H7 (cell line): ENCODE measurements at places on chromosomes 2 and 18.

- DNase-seq, result no peak
Observed at GRCh38 chr2:9156483-9156882, 50.1 kb upstream of the ASAP2 start.

- no peak for DNase-seq
Observed at GRCh38 chr2:238915596-238915995, 67.7 kb downstream of the TWIST2 start.

- no peak for DNase-seq
Observed at GRCh38 chr18:75824661-75825060, 397.2 kb upstream of the SMIM21 start.

- DNase-seq, result no peak
Observed at GRCh38 chr2:47310801-47311560, 92.0 kb upstream of the MSH2 start.

GRCh38 chr2:237092920-237093781, 7.5 kb downstream of the COPS8 start:
- peak; percentile 14 for DNase-seq

DNA sequence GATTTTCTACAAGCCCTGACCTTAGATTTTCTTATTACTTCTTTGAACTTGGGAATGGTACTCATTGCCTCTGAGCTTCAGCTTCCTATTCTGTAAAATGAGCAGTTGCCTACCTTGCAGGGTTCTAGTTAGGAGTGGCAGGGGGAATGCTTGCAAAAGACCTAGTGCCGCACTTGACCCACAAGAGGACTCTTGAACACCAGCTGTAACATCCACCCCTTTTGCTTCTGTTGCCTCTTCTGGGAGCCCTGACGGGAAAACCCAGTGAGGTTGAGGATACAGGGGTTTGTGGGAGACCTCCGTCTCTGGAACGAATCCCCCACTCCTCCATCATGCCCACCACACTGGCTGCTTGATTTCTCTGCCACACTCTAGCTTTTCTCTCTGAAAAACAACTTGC, 27.1 kb upstream of the LBH start:
- no peak for DNase-seq

DNA sequence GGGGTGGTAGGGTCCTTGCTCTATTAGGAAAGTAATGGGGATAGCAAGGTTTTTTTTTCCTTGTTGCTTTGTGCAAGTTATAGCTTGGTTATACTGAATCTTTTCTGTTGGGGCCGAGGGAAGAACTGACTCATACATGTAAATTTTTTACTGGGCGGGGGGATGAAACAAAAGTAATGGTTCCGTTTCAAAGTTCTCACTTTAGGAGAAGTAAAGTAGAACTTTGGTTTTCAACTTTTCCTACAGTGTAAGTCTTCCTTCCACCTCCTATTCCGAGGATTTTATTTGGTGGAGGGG, 1.1 kb downstream of the AFTPH start:
- no peak for DNase-seq

DNA sequence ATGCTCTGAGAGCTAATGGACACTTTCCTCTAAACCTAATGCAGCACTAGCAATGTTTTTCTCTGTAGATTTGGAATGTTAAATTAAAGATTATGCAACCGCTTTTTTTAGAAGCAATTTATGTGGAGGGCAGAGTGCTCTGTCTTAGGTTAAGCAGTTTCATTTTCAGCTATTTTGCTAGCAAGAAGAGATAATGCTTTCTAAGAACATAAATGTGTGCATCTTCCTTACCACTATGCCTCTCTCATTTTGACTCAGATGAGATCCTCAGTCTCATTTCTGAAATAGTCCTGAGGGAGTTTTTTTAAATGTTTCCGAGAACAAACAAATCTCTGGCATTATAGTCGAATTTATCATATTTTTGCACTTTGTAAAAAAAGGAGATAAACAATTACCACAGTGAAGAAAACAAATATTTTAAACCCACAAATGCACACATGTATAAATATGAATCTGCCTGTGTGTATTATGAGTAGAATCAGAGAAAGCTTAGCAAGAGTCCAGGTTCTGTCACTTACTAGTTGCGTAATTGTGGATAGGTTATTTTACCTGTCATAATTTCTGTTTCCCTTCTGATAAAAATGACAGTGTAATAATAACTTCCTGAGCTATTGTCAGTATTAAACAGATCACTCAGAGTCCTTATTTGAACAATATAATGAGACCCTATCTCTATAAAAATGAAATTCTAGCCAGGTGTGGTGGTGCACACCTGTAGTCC, 207.7 kb upstream of the CRIM1 start:
- DNase-seq, result no peak

GRCh38 chr2:174779361-174779928, 15.2 kb upstream of the CHRNA1 start:
- DNase-seq, result no peak

DNA sequence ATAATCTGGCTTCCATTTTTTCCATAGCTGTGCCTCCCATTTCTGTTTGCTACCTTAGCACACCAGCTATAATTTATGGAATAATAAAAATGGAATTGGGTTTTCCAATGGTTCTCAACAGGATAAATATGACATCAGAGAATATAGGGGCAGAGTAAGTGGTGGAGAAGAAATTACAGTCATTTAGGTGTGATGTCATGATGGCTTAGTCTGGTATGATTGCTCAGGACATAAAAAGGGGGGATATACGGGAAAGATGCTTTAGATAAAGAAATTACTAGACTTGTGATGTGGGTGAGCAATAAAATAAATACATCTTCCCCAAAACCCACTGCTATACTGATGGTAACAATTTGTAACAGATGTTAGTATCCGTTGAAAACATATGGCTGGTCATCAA, 21.6 kb upstream of the KIF5C start:
- DNase-seq, result no peak

DNA sequence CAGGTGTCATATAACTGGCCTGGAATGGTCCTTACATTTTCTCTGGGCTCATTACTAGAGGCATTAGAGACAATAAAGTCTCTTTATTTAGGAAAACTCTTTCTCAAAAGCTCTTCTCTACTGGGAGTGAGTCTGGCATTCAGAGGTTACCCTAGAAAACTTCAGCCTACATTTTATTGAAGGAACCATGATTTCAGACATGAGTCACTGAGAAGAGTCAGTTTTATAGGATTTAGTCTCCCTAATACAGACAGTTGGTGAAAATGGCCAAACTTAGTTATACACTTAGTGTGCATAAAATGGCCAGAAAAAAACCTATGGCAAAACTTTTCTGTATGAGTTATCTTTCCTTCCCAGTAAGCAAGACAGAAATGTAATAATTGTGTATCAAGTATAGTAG, 689.4 kb downstream of the ZEB2 start:
- DNase-seq, result no peak

GRCh38 chr2:187214306-187214705, 233.7 kb downstream of the CALCRL start:
- DNase-seq, result no peak

DNA sequence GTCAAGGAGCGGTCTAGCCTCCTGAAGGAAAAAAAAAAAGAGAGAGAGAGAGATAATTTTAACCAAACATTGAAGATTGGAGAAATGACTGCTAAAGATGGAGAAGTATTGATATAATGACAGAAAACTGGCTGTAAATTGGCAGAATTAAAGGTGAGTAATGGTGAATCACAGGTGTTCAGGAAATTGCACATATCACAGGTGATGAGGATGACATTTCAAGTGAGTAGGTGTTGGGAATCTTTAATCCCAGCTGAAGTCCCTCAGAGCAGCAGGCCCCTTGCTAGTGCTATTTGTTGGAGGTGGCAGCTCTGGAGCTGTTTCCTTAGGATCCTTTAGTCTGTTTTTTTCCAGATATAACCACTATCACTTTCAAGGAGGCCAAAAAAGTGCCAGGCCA, 678.4 kb upstream of the VRK2 start:
- no peak for DNase-seq

DNA sequence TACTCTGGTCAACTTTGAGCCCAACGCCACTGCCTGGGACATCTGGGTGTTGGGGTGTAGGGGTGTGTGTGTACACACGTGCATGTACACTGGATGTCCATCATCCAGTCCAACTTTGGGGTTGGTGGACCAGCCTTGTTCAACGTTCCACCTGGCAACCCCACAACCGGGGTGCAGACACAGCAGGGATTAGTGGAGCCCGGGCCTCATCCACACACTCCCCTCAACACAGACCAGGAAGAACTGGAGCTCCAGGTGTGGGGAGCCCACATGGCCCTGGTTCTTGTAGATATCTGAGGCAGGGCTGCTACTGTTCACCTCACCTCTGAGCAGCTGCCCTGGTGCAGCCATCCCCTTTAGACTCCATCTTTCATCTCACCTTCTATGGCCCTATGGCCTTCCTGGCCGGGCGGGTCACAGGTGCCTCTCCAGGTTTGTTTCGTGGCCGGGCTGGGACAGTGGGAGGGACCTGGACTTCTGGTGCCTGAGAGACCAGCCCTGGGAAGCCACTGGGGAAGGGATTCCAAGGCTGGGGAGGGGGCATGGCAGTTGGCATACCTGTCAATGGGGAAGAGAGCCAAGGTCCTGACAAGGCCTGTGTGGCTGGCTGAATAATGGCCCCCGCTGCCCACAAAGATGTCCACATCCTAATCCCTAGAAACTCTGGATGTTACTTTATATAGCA, 7.5 kb downstream of the NEU2 start:
- DNase-seq, result no peak

DNA sequence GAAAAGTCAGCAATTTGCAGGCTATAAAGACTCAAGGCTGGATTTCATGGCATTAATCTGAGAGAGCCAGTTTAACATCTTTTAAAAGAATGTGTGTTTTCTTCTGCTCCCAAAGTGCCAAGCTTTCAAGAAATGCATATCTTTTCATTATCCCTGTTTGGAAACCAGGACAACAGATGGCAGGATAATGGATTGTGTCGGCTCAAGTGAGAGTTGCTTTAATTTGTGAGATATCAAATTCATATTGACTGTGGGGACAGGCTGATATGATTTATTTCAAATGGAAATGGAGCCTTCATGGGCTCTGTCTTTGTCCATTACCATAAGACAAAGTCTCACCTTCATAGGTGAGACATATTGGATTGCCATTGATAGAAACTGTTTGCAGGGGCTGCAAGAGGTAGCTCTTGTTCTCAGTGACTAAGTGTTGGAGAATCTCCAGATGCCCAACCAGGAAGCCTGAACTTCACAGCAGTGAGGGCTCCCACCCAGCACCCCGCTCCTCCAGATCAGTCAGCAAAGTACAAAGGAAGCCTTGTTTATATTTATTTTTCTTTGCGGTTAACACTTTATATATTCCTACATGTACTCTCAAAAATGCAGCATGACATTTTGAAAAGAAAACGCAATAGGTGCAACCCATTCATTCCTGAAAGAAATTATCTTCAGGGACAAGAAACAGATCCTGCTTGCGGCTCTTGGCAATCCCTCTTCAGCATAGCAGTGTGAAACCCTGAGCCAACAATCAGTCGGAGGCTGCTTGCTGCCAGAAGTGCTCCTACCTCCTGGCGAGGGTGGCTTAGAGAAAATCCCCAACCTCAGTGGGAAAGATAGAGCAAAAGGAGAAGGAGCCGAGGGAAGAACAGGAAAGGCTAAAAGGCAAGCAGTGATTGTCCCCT, 65.8 kb upstream of the ATL2 start:
- no peak for DNase-seq

DNA sequence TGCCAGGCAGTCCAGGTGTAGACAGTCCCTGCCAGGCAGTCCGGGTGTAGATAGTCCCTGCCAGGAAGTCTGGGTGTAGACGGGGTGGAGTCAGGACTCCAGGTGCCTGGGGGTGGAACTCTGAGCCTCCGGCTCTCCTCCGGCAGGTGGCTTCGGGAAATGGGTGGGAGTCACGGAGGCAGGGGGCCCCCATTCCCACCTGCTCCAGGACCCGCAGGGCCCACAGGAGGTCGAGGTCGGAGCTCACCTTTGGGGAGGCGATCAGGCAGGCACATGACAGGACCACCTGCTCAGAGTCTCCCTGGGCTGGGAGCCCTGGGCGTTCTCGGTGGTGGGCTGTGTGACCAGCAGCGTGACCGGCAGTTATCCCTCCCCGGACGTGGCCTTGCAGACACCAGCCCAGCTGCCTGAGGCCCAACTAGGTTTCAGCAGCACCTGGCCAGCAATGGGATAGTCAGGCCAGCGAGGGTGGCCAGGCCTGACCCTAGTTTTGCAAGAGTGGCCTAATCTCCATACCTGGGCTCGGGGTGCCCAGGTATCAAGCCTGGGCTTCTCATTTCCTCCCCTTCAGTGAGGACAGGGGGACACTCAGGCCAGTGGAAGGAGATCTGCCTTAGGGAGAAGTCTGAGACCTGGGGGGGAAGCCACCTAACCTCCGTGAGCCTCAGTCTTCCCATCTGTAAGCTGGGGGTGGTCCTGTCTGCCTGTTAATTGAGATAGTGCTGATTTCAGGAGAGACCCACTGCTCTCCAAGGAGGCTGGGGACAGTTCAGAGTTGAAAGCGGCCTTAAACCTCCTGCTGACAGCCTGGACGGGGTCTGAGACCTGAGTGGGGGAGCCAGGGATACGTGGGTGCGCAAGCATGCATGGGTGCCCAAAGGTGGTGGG, 13.2 kb downstream of the GPC1 start:
- DNase-seq, result no peak

- DNase-seq, result peak; percentile 80
Observed at GRCh38 chr2:70959851-70960832, 18.3 kb upstream of the ANKRD53 start.

GRCh38 chr2:84545005-84545404, 28.7 kb downstream of the DNAH6 start:
- no peak for DNase-seq

- no peak for DNase-seq
Observed at GRCh38 chr2:233519787-233520611, 46.6 kb downstream of the USP40 start.

- DNase-seq, result no peak
Observed at GRCh38 chr2:43890855-43891254, 52.1 kb downstream of the ABCG8 start.

DNA sequence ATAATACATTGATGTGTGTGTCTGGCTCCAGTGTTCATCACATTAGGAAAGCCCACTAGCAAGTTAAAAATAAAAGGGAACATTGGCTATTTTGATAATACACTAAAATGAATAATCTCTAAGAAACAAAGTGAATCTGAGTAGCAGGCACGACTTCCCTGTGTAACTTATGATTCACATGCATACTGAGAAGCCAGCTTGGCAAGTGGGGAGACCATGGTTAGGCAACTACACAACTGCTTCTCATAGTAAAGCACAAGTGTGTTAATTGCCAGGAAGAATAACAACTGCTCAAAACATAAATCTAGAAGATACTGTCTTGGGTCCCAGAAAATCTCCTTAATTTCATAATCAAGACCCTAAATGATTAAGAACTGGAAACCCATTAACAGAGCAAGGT, 4.0 kb downstream of the MYO5B start:
- no peak for DNase-seq

DNA sequence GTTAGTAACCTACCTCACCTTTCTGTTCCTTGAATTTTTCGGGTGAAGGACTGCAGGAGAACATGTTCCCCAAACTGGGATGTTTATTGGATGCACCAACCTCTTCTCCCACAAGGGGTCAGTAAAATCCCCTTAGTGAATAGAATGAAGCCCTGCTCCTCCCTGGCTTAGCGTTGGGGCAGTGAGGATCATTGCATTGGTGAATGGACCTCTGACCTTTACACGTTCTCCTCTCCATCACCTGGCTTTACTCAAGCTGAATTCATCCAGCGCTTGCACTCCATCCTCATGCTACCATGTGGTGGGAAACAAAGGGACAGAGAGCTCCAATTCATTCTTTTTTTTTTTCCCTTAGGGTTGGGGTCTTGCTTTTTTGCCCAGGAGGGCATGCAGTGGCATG, 157.2 kb downstream of the MIB1 start:
- peak; percentile 70 for DNase-seq

GRCh38 chr18:28236487-28236886, 59.6 kb upstream of the CDH2 start:
- DNase-seq, result no peak
